Ovary (tissue), 10 donors: ENCODE measurements at places on chromosomes 6 and 20. TPM values are rescaled to one million over a fixed set of nuclear protein-coding genes. Genes with fewer than 3 reads are reported as not detected.

The OR2H2 gene
- not detected for total RNA-seq

The CLIC5 gene
- 0.86 TPM for total RNA-seq

The PACSIN1 gene
- 0.47 TPM for total RNA-seq

The CFAP206 gene
- 0.30 TPM for total RNA-seq
